ENCODE measurements at places on chromosomes 3 and 15. TPM values are rescaled to one million over a fixed set of nuclear protein-coding genes. Genes with fewer than 3 reads are reported as not detected.

Gene B3GALNT1
- 4.6 TPM for total RNA-seq

Gene TRPC1
- total RNA-seq, result 3.1 TPM

Gene DET1
- 4.1 TPM for total RNA-seq

Gene KBTBD13
- under 0.01 TPM for total RNA-seq

Gene PAK6
- total RNA-seq, result 0.38 TPM

- no peak overlapping the region for H3K27ac ChIP-seq
- no peak overlapping the region for H3K4me3 ChIP-seq
- no peaks in the 10 kb centered on the region for H3K36me3 ChIP-seq
- H3K4me1 ChIP-seq, result peaks cover 29% of the 10 kb centered on the region
These were observed 3.4 kb upstream of the RFTN1 start for GRCh38 chr3:16516695-16517481.

- DNase-seq, result no peak
- H3K27me3 ChIP-seq, result no peaks in the 10 kb centered on the region
- no peak overlapping the region for H3K4me3 ChIP-seq
These were observed 12.3 kb downstream of the ETFA start for GRCh38 chr15:76298986-76299385.

GRCh38 chr3:126422571-126423091 is 27.9 kb downstream of the CFAP100 start:
- peaks cover 6% of the 10 kb centered on the region for H3K27me3 ChIP-seq
- no peak for DNase-seq

GRCh38 chr15:71116942-71117341 is 1.7 kb downstream of the THSD4 start:
- no peaks in the 10 kb centered on the region for H3K36me3 ChIP-seq
- peaks cover 32% of the 10 kb centered on the region for H3K27me3 ChIP-seq
- no peaks in the 10 kb centered on the region for H3K4me1 ChIP-seq
- no peak for DNase-seq
- H3K27ac ChIP-seq, result no peak overlapping the region

- no peaks in the 10 kb centered on the region for H3K27me3 ChIP-seq
- DNase-seq, result no peak
- H3K4me1 ChIP-seq, result no peaks in the 10 kb centered on the region
- no peak overlapping the region for H3K4me3 ChIP-seq
- H3K36me3 ChIP-seq, result no peaks in the 10 kb centered on the region
These were observed 22.8 kb downstream of the VIPR1 start for GRCh38 chr3:42525212-42525611.

DNA sequence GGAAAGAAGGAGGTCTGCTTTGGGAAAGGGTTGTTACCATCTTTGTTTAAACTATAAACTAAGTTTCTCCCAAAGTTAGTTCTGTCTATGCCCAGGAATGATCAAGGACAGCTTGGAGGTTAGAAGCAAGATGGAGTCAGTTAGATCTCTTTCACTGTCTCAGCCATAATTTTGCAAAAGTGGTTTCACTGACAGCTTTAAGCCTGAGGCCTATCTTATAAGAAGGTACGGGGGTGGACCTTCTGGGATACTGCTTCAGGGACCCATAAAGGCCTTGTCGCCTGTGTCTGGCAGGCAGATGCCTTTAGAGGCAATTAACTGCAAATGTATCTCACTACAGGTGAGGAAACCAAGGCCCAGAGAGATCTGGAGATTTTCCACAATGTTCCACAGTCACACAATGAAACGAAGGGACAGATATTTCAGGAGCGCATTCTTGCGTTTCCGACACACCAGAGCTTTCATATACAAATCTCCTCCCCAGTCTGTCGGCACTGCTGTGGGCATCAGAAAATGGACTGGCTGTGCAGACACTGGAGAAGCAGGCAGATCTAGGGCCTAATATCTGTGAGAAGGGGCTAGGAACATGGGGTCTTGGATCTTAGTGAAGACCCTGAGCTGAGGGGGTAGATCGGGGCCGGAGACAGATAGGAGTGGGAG is 169.5 kb upstream of the SMAD3 start:
- H3K4me3 ChIP-seq, result no peak overlapping the region
- H3K27ac ChIP-seq, result no peak overlapping the region
- no peaks in the 10 kb centered on the region for H3K36me3 ChIP-seq
- no peaks in the 10 kb centered on the region for H3K4me1 ChIP-seq

- DNase-seq, result no peak
- H3K27me3 ChIP-seq, result peaks cover 35% of the 10 kb centered on the region
- no peaks in the 10 kb centered on the region for H3K4me1 ChIP-seq
- no peak within 1 kb of the TSS for H3K4me3 ChIP-seq
These were observed at the start of gene CTXND1 for GRCh38 chr15:80252121-80252518. Gene CTXND1, minus strand, starts transcription at chr15:80252213. Its CDS starts 50,264 bp downstream, at chr15:80201949.

DNA sequence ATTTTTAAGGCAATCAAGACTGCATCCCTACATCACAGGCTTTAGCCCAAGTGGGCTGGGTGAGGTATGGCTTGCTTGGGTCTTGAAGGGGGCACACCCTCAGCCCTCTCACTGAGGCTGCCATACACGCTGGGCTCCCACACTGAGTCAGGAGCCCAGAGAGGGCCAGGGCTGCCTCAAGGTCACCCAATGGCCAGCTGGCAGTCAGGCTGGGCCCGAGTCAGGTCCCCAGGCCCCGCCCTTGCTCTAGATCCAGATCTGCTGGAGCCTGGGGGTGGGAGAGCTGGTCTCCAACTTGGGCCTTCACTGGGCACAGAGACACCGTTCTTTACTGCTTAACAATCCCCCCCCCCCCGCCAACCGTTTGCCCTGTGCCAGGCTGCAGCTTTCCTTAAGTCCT is 88.1 kb downstream of the IQSEC1 start:
- H3K27me3 ChIP-seq, result no peaks in the 10 kb centered on the region
- no peak overlapping the region for H3K4me3 ChIP-seq
- H3K36me3 ChIP-seq, result no peaks in the 10 kb centered on the region
- no peak for DNase-seq
- no peak overlapping the region for H3K27ac ChIP-seq

GRCh38 chr3:7659079-7659478 is 798.2 kb downstream of the GRM7 start:
- no peak for DNase-seq
- no peaks in the 10 kb centered on the region for H3K36me3 ChIP-seq
- no peaks in the 10 kb centered on the region for H3K27me3 ChIP-seq
- no peak overlapping the region for H3K4me3 ChIP-seq
- no peak overlapping the region for H3K27ac ChIP-seq

DNA sequence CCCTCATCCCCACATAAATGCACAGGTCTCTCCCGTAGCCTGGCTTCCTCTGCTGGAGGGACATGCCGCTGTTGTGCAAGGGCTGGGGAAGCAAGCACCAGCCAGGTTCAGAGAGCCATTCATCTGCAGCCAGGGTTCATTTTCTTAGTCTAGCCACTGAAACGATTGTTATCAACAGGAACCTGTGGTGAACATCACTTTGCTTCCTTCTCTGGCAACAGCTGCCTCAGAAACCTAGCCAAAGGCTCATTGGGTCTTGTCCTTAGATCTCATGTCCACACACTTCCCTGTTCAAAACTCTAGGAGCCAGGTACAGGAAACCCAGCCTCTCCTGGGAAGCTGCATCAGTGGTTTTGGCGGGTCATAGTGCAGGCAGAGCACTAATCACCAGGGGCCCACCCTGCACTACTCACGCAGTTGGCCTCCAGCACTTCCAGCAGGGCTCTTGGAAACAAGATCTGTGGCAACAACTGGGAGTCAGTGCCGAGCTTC is 47.0 kb downstream of the OXNAD1 start:
- peak overlapping the region; percentile 89 for H3K27ac ChIP-seq
- H3K4me3 ChIP-seq, result no peak overlapping the region
- H3K4me1 ChIP-seq, result peaks cover 67% of the 10 kb centered on the region

DNA sequence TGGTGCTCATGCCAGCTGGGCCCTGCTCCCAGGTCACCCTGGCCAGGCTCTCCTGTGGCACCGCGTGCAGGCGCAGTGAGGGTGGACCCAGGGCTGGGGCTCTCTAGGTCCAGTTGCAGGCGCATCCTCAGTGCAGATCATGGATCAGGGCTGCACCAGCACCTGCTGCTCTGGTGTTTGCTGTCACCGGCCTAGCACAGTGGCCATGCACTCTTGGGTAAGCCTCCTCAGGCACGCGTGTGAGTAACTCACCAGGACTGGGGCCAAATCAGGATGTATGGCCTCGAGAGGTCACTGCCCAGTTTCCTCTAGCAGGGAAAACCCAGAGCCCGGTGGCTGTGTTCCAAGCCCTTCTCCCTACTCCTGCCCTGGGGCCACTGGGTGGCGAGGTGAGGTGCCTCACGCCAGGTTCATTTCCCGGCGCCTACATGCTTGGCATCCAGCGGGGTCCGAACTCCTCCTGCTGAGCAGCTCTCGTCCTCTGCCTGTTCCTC is 45.5 kb upstream of the SLC41A3 start:
- no peak for DNase-seq
- peaks cover 12% of the 10 kb centered on the region for H3K27me3 ChIP-seq
- H3K4me1 ChIP-seq, result no peaks in the 10 kb centered on the region
- H3K4me3 ChIP-seq, result no peak overlapping the region
- H3K27ac ChIP-seq, result no peak overlapping the region

- peaks cover 5% of the 10 kb centered on the region for H3K4me1 ChIP-seq
- no peak for DNase-seq
- no peak overlapping the region for H3K27ac ChIP-seq
- no peak overlapping the region for H3K4me3 ChIP-seq
- H3K27me3 ChIP-seq, result no peaks in the 10 kb centered on the region
- peaks cover 4% of the 10 kb centered on the region for H3K36me3 ChIP-seq
These were observed 84.4 kb downstream of the DNAJB8 start for GRCh38 chr3:128382221-128382807.

DNA sequence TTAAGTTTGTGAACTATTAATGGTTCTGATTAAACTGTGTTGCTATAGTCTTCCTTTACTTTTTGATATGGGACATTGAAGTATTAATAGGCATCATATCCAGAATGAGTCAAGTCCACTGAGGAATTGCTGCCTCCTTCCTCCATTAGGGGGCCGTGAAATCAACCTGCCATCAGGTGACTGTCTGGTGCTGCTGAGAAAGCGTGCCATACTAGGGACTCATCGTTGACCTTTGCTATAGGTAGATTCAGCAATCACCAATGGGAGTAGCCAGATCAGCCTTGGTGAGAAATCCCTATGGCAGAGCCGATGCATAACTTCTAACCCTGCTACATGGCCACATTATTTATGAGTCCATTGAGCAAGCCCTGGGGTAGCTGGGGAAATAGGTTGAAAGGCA is 30.1 kb upstream of the SLC28A2 start:
- no peaks in the 10 kb centered on the region for H3K36me3 ChIP-seq
- no peaks in the 10 kb centered on the region for H3K27me3 ChIP-seq
- no peak overlapping the region for H3K4me3 ChIP-seq
- no peak for DNase-seq
- H3K4me1 ChIP-seq, result no peaks in the 10 kb centered on the region
- no peak overlapping the region for H3K27ac ChIP-seq

- H3K4me1 ChIP-seq, result peaks cover 13% of the 10 kb centered on the region
- no peaks in the 10 kb centered on the region for H3K36me3 ChIP-seq
- no peak overlapping the region for H3K27ac ChIP-seq
- no peaks in the 10 kb centered on the region for H3K27me3 ChIP-seq
- no peak for DNase-seq
- H3K4me3 ChIP-seq, result no peak overlapping the region
These were observed 3.2 kb upstream of the SIAH2 start for GRCh38 chr3:150765949-150766720.

- peak overlapping the region; percentile 29 for H3K4me3 ChIP-seq
- peak overlapping the region; percentile 68 for H3K27ac ChIP-seq
- H3K27me3 ChIP-seq, result peaks cover 47% of the 10 kb centered on the region
- DNase-seq, result peak; percentile 76
- peaks cover 55% of the 10 kb centered on the region for H3K4me1 ChIP-seq
These were observed 3.0 kb upstream of the TLE3 start for GRCh38 chr15:70100474-70101341.

DNA sequence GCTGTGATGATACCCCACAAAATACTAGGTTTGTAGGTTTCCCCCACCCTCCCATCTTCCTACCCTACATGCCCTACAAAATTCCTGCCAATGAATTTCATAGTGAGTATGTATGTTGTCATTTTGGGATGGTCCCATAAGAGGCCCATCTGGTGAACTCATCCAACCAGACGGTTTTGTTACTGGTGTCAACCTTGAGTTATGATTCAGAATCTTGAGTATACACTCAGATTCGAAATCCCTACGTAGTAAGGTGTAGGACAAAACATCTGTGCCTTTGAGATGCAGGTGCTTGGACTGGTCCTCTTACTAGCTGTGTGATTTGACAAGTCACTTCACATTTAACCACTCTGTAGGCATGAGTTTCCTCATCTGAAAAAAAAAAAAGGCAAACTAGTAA is 3.6 kb downstream of the SIAH2 start:
- no peak overlapping the region for H3K27ac ChIP-seq
- DNase-seq, result no peak
- H3K27me3 ChIP-seq, result no peaks in the 10 kb centered on the region

DNA sequence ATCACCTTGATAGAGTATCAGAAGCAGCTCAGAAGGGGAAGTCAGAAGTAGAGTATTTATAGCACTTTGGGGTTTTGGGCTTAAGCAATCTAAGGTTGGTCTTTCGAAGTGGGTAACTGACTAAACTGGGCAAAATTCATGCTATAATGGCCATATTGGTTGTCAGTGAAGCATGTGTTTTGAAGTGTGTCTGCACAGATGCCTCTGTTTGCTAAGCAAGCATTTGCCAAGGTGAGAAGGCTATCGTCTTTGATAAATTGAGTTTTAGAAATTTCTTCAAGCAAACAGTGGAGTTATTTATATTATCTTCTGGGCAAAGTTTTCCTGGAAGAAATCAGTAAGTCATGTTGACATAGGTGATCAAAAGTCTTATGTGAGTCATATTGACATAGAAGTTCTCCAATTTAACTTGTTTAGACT is 412.8 kb upstream of the TGFBR2 start:
- H3K27ac ChIP-seq, result no peak overlapping the region
- no peak overlapping the region for H3K4me3 ChIP-seq
- H3K4me1 ChIP-seq, result no peaks in the 10 kb centered on the region
- H3K27me3 ChIP-seq, result no peaks in the 10 kb centered on the region

DNA sequence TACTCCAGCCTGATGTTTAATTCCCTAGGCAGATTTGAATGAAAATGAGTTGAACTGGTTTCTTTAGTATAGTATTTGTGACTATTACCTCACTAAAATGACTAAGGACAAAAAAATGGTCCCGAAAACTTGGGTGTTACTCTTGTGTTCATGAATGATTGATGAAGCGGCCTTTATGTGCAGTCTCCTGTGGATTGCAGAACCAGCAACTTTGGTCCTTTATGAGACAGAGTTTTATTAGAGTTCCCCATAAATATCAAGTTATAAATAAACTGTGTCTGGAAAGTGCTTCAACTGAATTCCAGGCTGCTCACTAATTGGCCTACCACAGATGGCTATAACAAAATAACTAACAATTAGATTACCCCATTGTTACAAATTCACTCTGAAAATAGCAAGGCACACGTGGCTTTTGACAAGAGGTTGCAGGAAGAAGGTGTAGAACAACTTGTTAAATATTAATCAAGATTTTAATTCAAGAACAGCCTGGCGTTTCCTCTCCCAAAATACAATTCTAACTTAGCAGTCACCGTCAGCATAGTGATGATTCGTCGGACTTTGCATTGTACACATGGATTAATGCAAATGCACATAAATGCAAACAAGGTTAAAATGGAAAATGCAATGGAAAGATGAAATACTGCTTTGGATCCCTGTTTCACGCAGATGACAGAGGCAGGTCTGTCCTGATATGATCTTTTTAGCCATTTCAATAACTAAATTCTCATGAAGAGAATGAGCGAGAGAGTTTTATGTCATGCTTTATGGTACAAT is 567.3 kb upstream of the ZNF717 start:
- no peaks in the 10 kb centered on the region for H3K4me1 ChIP-seq
- no peaks in the 10 kb centered on the region for H3K36me3 ChIP-seq
- H3K27ac ChIP-seq, result no peak overlapping the region
- no peaks in the 10 kb centered on the region for H3K27me3 ChIP-seq
